ENCODE measurements at places on chromosomes 13 and 19. TPM values are rescaled to one million over a fixed set of nuclear protein-coding genes. Genes with fewer than 3 reads are reported as not detected.

- peak; percentile 65 for DNase-seq
These were observed 515 bp downstream of the UFM1 start for GRCh38 chr13:38350114-38350617.

DNA sequence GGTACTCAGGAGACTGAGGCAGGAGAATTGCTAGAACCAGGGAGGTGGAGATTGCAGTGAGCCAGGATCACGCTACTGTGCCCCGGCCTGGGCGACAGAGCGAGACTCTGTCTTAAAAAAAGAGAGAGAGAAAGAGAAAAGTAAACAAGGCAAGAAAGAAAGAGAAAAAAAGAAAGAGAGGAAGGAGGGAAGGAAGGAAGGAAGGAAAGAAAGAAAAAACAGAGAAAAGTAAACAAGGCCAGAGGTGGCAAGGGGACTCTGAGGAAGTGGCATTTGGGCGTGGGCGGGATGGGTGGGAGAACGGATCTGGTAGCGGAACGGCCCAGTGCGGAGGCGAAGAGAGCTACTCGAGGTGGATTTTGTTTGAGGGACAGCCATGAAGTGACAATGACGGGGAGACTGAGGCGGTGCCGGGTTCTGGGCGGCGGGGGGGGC lies 7.5 kb upstream of the ARRDC2 start:
- no peak for DNase-seq

GRCh38 chr13:52798770-52799430 lies 49.5 kb downstream of the PCDH8 start:
- no peak for DNase-seq

- DNase-seq: peak; percentile 41
These were observed 187.5 kb downstream of the GPC6 start for GRCh38 chr13:93413972-93414717.

- peak; percentile 39 for DNase-seq
These were observed 673 bp downstream of the CTU1 start for GRCh38 chr19:51107406-51108065.

DNA sequence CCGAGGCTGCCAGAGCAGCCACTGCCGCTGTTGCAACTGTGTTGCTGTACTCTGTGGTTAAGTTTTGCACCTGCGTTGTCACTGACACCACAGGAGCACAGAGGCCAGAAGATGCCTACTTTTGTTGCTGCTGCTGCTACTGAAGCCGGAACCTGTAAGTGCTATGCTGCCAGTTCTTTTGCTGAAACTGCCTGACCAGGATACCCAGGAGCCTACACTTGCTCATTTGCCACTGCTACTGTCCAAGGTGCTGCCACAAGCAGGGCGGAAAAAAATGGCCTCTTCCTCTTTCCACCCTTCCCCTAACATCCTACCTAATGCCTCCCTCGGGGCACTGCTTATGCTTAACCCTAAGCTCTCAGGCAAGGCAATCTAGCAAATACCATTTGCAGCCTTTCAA lies 29.0 kb upstream of the NBEA start:
- DNase-seq: no peak

GRCh38 chr19:44623626-44624025 lies 10.3 kb downstream of the IGSF23 start:
- no peak for DNase-seq

GRCh38 chr13:78029901-78030300 lies 111.3 kb upstream of the EDNRB start:
- DNase-seq: no peak

- DNase-seq: no peak
These were observed 2.2 kb upstream of the ZNF577 start for GRCh38 chr19:51889934-51890333.

DNA sequence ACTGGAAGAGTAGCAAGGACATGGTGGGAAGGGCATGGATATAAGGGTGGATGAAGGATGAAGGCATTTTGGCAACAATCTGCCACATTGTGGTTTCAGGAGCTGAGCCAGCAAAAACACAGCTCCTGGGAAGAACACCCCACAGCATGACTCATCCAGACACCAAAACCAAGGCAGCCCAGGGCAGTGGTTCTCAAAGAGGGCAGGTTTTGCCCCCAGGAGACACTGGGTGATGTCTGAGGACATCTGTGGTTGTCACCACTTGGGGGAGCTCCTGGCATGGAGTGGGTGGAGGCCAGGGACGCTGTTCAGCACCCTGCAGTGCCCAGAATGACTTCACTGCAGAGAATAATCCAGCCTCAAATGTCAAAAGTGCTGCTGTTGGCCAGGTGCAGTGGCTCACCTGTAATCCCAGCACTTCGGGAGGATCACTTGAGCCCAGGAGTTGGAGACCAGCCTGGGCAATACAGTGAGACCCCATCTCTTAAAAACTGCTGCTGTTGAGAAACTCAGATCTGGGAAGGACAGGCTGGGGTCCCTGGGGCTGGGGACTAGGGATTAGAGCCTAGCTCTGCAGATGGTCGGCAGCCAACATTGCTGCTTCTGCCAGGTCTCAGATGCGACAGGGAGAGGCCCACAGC lies 16.1 kb downstream of the ZFR2 start:
- DNase-seq: peak; percentile 87

DNA sequence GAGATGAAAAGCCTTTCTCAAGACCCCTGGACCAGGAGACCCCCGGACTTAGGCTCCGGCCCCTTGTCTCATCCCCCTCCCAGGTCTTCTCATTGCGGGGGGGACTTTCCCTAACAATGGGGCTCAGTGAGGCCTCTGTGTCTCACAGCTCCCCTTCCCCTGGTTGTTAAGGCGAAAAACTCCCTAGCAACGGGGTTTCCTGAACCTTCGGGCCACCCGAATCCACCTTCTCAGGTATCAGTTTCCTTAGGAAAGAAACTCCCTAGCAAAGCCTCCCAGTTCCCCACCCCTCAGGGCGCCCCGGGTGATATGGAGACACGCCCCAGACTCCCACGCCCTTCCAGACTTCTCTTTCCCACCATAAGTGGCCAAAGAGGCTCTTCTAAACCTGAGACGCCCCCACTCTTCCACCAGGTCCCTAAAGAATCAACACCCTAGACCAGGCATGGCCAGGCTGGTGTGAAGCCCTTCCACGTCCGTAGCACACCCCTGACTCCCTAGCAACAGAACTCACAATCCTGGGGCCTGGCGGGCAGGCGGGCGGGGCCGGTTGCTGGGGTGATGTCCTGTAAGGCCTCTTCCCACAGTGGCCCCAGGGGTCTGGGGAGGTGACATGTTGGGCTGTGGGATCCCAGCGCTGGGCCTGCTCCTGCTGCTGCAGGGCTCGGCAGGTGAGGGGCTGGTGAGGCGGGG lies at the start of gene TMEM190:
TMEM190 (plus strand) TSS at position 586 of the 693 bp plus-strand sequence; CDS start at position 614, 28 bp downstream.
- DNase-seq: no peak

DNA sequence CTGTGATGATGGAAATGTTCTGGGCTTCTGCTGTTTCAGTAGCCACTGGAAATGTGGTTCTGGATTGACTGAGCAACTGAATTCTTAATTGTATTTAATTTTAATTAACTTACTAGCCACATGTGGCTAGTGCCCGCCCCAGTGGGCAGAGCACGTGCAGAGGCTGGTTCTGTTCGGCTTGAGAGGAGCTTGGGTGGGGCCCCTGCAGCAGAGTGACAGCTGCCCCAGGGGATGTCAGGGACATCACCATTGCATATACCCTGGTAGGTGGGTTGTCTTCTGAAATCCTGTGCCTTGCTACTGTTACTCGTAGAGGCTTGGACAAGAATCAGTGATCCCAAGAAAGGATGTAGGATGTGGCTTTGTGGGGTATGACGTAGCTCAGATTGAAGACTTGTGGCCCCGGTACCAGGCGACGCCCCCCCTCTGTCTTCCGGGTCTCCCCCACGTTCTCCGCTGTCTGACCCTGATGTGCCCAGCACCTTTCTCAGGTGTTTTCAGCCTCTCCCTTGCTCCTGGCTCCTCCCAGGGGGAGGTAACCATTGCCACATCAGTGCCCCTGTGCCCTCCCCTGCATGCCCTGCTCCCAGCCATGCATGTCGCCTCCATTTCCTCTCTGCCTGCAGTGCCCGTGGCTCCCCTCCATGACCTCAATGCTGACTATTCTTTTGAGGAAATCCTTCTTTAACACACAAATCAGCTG lies 102.6 kb upstream of the RNF113B start:
- DNase-seq: no peak

- no peak for DNase-seq
These were observed 359.6 kb downstream of the FOXO1 start for GRCh38 chr13:40306817-40307216.

- DNase-seq: peak; percentile 1
These were observed 11.8 kb upstream of the PRR20A start for GRCh38 chr13:57128909-57129308.

GRCh38 chr19:49870309-49870901 lies 3.0 kb upstream of the PNKP start:
- DNase-seq: no peak

GRCh38 chr13:64675255-64675892 lies 2554.8 kb downstream of the PCDH9 start:
- peak; percentile 3 for DNase-seq

DNA sequence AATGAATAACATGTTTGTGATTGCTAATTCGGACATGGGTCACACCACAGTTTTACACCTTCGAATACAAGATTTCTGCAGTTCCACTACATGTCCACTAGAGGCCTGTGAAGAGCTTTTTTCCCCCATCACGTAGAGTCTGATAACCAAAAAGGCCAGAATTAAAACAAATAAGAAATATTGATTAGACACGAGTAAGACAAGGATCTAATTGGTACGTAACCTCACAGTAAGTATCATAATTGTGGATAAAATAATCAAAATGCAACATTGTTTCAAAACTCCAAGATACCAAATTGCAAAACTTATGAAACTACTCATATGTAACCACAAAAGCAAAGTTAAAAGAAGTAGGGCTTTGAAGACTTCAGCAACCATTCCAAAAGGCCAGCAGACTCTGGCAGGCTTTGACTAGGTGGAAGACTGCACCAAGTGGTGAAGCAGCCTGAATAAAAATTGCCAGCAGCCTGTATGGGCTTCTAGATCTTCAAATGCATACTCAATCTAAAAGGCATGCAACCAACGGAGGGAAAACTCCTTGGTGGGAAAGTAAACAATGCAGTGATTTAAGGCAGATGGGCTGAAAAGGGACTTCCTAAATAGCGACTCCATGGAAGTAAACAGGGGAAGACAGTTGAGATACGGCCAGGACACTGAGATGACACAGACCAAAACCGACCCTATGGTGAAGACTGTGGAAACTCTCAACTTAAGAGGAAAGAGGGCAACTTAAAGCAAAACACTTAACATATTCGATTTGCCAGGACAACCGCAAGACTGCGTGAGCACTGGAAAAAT lies 56.7 kb downstream of the STARD13 start:
- DNase-seq: peak; percentile 31

- DNase-seq: no peak
These were observed at the start of gene DIRAS1 for GRCh38 chr19:2720777-2721569. Gene DIRAS1, minus strand, starts transcription at chr19:2721372. Its CDS starts 3,566 bp downstream, at chr19:2717806.

DNA sequence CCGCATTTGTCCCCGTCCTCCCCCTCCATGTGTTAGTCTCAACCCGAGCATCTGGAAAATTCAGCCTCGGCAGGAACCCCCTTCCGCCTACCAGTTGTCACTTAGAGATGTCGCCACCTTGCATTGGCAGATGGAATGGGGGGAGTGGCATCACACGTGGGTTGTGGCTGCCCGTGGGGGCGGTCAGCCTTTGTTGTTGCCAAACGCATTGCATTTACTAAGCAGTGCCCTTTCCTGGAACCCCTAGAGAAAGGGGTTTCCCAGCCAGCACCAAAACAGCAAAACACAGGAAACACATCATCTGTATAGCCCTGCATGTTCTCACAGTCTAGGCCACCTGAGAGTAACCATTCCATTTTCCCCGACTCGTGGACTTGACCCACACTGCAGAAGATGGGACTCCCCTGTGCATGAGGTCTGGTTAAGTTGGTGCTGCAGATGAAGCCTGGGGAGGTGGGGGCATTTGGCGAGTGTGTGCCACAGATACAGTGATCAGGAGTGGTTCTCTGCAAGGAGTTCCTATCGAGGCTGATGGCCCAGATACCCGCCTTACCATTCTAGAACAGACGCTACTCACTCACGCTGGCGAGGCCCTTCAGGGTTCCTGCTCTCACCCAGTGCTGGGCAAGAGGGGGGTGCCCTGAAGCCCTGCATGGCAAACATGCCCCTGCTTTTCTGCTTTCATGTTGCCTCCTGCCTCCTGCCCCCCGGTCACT lies 38.3 kb downstream of the TMED1 start:
- DNase-seq: no peak

The ALOX5AP gene
- not detected for total RNA-seq

The TMPRSS9 gene
- total RNA-seq: not detected

The ZNF100 gene
- total RNA-seq: 0.89 TPM

The PTGIR gene
- not detected for total RNA-seq

The SLC7A9 gene
- not detected for total RNA-seq

The ZNF229 gene
- total RNA-seq: not detected
